Neural crest cell (in vitro differentiated cells): ENCODE measurements at places on chromosomes 6 and 20. TPM values are rescaled to one million over a fixed set of nuclear protein-coding genes. Genes with fewer than 3 reads are reported as not detected.

LY6G6C gene
- 1.2 TPM in 2 replicates for total RNA-seq

RIMS4 gene
- 4.1 and 6.1 TPM in 2 replicates for total RNA-seq

GPSM3 gene
- total RNA-seq = 7.3 and 8.0 TPM in 2 replicates

NKX2-4 gene
- total RNA-seq = not detected in 2 replicates

XKR7 gene
- total RNA-seq = 4.5 and 4.9 TPM in 2 replicates

SLC25A27 gene
- 5.8 and 8.4 TPM in 2 replicates for total RNA-seq
